ENCODE measurements at places on chromosomes 4 and X.

GRCh38 chrX:153496590-153496959 is 1.8 kb downstream of the BGN start:
- DNase-seq = no peak

GRCh38 chr4:138751309-138751708 is 264.3 kb upstream of the NOCT start:
- no peak for DNase-seq

- no peak for DNase-seq
Measured at GRCh38 chr4:76300012-76300411, 6.5 kb upstream of the STBD1 start.

DNA sequence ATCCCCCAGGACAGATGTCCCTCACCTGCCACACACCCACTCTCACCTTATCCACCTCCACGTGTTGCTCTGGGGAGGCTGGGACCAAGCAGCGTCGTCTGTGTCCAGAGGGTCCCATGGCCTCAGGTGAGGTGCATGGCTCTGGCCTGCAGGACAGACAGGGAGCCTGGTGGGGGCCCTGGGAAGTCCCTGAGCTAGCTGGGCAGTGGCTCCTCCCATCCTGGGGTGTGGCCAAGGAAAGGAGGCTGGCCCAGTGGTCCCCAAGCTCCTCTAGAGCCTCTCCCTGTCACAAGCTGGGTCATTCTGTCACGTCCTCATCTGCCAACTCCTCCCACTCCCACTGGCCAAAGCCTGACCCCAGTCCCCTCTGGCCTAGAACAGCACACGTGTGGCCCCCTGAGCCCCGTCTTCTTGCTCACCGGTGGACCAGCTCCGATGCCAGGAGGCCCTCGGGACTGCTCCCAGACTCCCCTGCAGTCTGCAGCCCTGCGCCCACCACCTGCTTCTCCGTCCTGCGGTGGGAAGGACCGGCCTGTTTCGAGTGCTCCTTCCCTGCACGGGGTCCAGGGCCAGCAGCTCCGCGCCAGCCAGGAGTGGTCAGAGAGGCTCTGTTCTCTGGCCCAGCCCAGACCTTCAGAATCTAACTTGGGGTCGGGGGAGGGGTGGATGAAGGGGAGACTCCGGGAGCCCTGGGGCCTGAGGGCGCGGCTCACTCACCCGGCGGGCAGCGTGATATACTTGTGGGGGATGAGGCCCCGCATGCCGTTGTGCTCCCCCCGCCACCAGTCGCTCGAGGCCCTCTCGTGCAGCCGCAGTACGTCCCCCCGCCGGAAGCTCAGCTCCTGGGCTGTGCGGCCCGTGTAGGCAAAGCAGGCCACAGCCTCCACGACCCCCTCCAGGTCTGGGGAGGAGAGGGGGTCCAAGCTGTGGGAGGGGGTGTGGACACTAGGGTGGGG is 4.8 kb downstream of the AVPR2 start:
- DNase-seq = peak; percentile 69

GRCh38 chr4:99507762-99508161 is 3.1 kb upstream of the C4orf17 start:
- DNase-seq = no peak

GRCh38 chr4:101288365-101289145 is 58.8 kb downstream of the PPP3CA start:
- no peak for DNase-seq

GRCh38 chrX:153396320-153397195 is 4.6 kb downstream of the PNMA6E start:
- no peak for DNase-seq

DNA sequence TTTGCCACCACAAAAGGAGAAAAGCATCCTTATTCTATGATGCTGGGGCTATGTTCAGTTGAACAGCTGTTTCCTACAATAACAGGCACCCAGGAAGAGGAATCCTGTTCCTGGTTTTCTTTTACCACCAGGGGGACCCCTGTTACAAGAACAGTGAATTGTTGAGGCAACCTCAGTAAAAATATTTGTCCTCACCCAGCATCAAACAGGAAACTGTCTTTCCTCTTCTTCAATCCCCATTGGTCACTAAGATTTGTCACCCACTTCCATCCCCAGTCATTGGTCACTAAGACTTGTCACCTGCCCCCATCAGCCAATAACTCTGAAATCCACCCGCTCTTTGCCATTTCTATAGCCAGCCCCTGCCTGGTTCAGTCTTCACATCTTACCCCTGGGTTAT is 143.5 kb upstream of the GALNT7 start:
- peak; percentile 51 for DNase-seq

DNA sequence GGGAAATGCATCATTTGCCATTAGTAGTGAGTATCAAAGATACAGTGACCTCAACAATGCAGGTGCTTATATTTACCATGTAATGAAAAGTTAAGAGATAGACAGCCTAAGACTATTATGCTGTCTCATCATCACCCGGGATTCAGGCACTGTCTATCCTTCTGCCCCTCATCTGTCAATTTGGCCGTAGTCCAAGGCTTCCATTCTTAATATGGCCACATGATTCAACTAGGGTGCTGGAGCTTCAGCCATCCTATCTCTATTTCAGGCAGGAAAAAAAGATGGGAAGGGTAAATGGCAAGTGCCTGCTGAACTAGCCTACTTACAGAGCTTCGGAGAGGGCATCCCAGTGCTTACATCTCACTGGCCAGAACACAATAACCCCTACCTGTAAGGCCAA is 196.7 kb upstream of the LNX1 start:
- no peak for DNase-seq

- no peak for DNase-seq
Measured at GRCh38 chrX:124863303-124863702, 456.4 kb upstream of the TEX13C start.

GRCh38 chrX:928606-929005 is 283.8 kb downstream of the CRLF2 start:
- DNase-seq = no peak

DNA sequence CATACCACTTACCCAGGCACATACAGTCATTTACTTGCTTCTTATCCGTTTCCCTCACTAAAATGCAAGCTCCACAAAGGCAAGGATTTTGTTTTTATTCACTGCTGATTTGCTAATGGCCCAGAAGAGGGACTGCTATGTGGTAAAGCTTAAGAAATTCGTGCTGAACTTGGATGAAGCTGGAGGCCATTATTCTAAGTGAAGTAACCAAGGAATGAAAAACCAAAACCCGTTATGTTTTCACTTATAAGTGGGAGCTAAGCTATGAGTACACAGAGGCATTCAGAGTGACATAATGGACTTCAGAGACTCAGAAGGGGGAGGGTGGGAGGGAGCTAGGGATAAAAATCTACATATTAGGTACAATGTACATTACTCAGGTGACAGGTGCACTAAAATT is 47.2 kb downstream of the RAB33B start:
- DNase-seq = no peak

DNA sequence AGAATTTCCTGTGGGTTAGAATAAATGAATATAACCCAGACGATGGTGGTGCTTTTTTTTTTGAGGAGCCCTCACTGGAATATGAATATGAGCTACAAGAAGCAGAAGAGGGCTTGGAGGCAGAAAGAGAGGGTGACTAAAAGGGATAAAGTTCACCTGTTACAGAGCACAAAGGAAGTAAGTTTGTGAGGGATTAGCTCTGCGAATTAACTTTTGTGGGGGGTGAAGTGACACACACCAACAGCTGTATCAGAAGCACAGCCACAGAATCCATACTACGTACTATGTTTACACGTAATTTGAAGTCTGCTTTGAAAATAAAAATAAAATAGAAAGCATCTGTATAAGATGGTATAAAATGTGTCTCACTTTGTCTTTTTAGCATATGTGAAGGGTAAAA is 963.6 kb upstream of the DIAPH2 start:
- no peak for DNase-seq

- no peak for DNase-seq
Measured at GRCh38 chrX:113058634-113059033, 218.0 kb upstream of the AMOT start.

- no peak for DNase-seq
Measured at GRCh38 chr4:136985683-136986082, 546.6 kb downstream of the PCDH18 start.

- DNase-seq = no peak
Measured at GRCh38 chrX:68978255-68978654, 149.4 kb downstream of the EFNB1 start.

GRCh38 chr4:37648084-37648817 is 37.9 kb downstream of the RELL1 start:
- DNase-seq = no peak

DNA sequence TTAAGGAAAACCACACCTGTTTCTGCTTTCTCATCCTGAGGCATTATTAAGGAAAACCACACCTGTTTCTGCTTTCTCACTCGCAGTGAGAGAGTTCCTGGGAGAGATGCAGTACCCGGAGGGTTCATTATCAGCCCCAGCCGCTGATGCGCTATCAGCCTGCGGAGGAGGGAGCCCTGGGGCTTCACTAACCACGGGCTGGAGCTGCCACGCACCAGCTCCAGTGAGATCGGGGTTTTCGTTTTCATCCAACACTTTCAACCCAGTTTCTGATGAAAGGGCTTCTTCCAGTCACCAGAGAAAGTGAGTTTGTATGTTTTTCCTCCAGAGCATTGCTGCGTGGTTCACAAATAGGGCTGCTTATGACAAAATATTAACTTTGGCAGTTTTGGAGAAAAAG is 93.2 kb upstream of the PRKX start:
- no peak for DNase-seq

DNA sequence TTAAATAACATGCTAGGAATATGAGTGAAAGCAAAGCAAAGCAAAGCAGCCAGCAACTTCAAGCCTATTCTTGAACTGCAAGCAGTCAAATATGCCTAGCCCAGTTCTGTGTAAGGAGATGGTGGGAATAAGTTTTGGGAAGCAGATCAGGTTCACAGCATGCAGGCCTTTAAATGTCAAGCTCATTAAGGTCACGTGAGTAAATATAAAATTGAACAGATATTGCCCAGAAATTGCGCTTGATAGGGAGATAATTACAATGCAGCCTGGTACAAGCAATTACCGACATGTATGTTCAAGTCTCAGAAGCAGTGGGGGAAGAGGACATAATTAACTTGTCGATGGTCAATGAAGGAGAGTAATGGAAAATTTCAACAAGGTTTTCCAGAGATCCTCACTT is 6.0 kb downstream of the GNPDA2 start:
- DNase-seq = no peak

DNA sequence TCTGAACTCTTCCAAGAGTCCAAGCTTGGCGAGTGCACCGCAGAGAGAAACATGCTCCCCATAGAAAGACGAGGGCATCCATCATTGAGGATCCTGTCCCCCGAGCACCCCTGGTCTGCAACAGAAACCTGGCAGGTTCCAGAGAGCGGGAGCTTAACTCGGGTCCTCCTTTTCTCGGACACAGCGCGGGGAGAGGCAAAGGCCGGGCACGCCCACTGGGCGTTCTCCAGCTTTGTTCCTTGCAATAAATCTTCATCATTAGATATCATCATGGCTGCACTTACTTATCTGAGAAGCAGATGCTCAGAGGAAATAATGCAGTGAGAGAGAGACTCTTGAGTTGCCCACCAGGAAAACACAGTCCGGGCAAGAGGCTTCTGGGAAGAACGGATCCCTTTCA is 90.1 kb upstream of the PSAPL1 start:
- no peak for DNase-seq

- no peak for DNase-seq
Measured at GRCh38 chr4:88629826-88630225, 37.5 kb downstream of the HERC3 start.

- no peak for DNase-seq
Measured at GRCh38 chrX:1359477-1359873, 22.9 kb downstream of the IL3RA start.

DNA sequence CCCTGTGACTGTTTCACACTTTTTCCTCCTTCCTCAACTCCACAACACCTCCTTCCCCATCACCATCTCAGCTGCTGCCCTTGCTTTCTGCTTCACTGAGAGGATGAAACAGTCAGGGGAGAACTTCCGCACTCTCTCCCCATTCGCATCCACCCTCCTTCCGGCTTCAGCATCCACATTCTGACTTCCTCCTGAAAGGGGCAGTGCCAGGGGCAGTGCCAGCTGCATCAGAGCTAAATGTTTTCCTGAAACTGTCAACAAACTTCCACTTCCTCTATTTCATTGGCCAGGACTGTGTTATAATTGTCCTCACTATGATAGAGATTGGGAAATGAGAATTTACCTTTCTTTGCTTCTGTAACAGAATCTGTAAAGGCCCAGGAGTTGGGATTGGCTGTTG is 18.2 kb upstream of the RASL11B start:
- no peak for DNase-seq

DNA sequence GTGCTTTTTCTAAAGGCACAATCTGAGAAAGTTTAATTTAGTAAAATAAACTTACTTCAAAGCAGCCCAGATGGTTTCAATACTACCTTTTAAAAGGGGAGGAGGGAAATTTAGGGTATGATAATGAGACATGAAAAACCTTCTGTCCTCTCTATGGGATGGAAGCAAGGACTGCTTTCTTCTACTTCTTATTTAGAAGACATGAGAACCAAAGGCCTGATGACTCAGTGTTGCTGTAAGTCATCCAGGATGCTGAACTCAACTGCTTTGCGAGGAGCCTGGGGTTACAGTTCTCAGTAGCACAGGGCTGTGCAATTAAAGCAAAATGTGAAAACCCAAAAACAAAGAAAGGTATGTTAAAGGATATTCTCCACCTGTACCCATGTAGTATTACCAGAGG is 140.8 kb upstream of the EDNRA start:
- no peak for DNase-seq

DNA sequence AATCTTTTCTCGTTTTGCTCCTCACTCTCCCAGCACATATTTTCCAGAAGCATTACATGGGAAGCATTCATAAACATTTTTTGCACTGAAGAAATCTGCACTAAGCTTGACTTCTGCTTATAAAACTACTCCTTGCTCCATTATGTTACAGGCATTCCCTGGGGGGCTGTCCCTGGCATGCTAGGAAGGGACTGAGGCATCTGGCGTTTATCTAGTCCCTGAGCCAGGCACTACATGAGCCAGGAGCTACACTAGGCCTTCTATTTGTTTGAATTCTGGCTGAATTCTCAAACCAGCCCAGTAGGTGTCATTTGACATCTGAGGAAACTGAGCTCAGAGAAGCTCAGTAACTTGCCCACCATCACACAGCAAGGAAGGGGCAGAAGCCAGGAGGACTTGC is 43.3 kb downstream of the NHSL2 start:
- no peak for DNase-seq

DNA sequence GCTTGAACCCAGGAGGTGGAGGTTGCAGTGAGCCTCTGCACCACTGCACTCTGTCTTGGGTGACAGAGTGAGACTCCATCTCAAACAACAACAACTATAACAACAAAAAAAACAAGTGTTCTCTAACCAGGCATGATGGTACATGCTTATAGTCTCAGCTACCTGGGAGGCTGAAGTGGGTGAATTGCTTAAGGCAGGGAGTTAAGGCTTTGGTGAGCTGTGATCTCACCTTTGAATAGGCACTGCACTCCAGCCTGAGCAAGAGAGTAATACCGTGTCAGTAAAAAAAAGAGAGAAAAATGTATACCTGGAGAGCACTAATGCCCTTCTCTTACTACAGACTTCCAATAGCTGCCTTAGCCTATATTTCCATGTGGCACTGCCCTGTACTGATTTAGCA is 18.9 kb upstream of the USP9X start:
- no peak for DNase-seq

GRCh38 chr4:104117776-104118175 is 376.9 kb downstream of the CXXC4 start:
- no peak for DNase-seq

- DNase-seq = peak; percentile 38
Measured at GRCh38 chr4:41256740-41257256, at the start of gene UCHL1. UCHL1 (plus strand) TSS chr4:41256928; CDS start chr4:41256977, 49 bp downstream.
